Hair follicular keratinocyte (primary cell): ENCODE measurements at places on chromosomes 5 and 9. TPM values are rescaled to one million over a fixed set of nuclear protein-coding genes. Genes with fewer than 3 reads are reported as not detected.

SLC23A1 gene
- not detected in 2 replicates for total RNA-seq

ZNF474 gene
- total RNA-seq = not detected in 2 replicates

TSTD2 gene
- total RNA-seq = 5.8 and 9.3 TPM in 2 replicates

CCDC127 gene
- 4.3 and 5.2 TPM in 2 replicates for total RNA-seq
